ENCODE measurements at places on chromosomes 2 and 18.

GRCh38 chr2:174544156-174544555 lies 53.4 kb downstream of the WIPF1 start:
- DNase-seq: no peak

- DNase-seq: no peak
Measured at GRCh38 chr2:74959106-74959751, 786 bp downstream of the POLE4 start.

DNA sequence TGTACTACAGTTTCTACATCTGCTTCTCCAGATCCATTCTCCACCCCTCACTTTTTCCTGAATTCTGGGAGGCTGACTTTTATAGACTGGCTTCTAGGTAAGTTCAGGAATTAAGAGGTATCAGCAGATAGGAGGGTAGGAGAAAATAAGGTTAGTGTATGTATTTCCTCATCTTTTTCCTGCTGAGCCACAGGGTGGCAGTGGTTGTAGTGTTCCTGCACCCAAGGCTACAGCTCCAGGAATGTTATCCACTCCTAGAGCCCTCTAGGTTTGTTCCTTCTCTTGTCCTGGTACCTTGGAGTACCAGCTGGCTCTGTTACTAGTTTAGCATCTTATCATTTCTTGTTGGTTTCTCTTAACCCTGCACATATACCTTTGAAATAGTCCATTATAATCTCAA lies 40.7 kb upstream of the C2orf66 start:
- DNase-seq: peak; percentile 36

DNA sequence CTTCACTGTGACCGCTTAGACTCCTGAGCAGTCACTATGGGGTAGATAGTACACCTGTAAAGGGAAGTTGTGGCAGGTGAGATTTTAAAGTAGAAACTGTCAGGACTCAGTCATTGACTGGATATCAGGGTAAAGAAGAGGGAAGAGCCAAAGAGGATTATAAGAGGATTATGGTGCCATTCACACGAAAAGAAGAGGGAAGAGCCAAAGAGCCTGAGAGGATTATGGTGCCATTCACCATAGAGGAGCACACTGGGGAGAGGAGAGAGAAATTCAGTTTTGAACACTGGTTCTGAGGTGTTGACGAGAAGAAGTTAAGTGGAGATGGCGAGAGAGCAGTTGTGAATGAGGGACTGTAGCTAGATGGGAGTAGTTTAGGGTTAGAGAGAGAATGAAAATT lies 16.9 kb upstream of the KCNJ13 start:
- DNase-seq: no peak

GRCh38 chr2:210387074-210387473 lies 72.1 kb upstream of the MYL1 start:
- no peak for DNase-seq

- DNase-seq: no peak
Measured at GRCh38 chr2:186709529-186710450, 15.9 kb downstream of the FAM171B start.

DNA sequence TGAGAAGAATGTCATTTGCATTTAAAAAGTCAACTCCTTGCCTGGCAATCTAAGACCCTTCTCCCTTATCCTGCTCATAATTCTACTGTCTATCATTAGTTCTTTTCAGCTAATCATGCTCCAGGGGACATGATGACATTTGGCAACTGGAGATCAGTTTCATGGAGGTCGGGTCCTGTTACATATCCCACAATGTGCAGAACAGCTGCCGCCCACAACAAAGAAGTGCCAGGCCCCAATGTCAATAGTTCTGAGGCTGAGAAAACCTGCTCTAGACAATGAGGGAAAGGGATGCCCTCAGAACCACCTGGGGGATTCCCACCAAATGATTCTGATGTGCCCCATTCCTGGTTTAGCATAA lies 53.4 kb upstream of the IL1RL1 start:
- no peak for DNase-seq
